Trophoblast cell (in vitro differentiated cells and primary cell): ENCODE measurements at places on chromosomes 6 and 20.
A peak's percentile ranks its signal among the peaks of the same experiment; 100 is the strongest.

GRCh38 chr20:48737434-48738093 is 90.2 kb downstream of the PREX1 start:
- no peak for DNase-seq

- DNase-seq, result no peak
These were observed 78.2 kb upstream of the SULF2 start for GRCh38 chr20:47863315-47863965.

DNA sequence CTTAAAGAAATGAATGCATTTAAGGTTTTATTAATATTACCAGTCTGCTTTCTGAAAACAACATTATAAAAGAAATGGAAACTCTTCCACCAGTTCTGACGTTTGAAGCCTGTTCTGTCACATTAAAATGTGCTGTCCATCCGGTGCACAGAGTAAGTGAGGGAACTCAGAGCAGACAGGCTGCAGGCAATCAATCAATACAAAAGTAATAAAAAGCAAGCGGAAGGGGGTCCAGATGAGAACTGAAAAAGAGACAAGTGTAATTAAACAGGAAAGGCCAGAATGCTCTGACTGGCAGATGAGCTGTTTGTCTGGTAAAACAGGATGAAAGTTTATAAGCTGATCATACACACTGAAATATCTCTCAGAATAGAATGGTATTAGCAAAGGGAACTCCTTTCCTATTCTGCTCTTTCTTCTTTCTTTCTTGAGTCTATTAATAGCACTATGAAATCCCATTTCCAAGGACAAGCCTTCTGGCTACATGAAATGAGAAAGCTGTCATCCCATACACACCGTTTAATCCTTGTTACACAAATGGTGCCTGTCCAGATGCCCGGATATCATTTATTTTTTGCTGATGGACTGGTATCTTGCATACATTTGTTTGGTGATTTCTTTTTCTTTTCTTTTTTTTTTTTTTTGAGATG is 94.3 kb downstream of the RAMACL start:
- no peak for DNase-seq

DNA sequence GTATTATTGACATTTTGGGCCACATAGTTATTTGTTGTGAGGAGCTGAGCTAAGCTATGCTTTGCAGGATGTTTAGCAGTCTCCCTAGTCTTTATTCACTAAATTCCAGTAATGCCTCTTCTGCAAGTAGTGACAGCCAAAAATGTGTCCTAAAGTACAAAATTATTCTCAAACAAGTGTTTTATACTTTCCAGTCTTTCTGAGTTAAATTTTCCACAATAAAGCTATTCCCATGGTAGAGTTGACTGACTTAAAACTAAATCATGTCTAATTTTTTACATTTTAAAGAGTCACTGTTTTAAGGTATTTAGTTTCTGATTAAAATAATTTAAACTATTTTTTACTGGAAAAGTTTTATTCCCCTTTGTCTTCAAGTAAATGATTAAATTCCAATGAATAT is 717.8 kb upstream of the HS3ST5 start:
- DNase-seq, result no peak

GRCh38 chr6:27863962-27864905 is 48.0 kb downstream of the OR2B2 start:
- DNase-seq, result peak; percentile 46
